ENCODE measurements at places on chromosomes 4 and X.

DNA sequence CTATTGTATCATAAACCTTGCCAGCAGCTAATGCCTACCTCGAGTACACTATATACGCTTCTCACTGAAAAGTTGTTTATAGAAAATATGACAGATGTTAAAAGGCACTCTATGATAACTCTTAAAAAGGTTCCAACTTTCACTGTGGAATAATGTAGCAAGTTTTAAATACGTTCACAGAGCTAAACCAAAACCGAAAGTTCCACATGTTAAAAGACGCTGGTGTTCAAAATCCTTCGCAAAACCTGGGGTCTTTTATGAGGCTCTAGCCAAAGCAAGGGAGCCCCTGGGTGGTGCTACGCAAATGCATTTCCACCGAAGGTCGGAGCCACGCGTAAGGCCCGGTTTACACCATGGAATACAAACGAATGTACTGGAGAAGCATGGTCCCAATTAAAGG is 103.7 kb upstream of the TENM3 start:
- no peak for DNase-seq

- peak; percentile 25 for DNase-seq
Measured at GRCh38 chr4:183798301-183799253, 106.5 kb upstream of the STOX2 start.

DNA sequence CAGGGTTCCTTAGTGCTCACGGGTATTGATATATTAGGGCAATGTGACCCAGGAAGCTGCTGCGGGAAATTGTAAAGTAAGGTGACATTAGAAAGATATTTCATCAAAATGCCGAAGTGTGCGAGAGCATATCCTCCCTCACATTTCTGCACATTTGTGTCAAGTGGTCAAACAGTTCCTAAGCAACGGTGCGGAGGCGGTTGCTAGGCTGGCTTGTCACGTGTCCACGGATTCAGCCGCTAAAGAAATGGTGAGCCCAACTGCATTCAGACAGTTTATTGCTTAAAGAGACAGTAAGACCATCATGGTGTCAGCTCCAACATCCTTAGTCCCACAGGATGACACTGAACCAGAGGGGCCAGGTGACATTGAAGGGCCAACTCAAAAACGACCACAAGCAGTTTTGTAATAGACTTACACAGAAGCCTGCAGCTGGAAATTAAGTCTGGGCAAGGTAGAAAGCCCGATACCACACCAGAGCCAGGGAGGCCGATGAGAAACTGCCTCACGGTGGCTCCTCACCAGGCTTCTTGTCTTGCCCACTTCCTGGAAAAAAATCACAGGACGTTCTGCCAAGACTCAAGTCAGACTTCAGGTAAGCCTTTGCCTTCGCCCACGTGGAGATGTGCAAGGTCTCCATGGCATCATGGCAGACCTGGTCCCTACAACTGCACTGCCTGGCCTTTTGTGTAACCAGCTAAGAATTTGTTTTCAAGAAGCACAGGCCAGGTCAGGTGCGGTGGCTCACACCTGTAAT is 50.4 kb downstream of the USP11 start:
- DNase-seq: no peak

- DNase-seq: peak; percentile 76
Measured at GRCh38 chrX:22526339-22526738, 253.6 kb downstream of the CBLL2 start.

GRCh38 chr4:21819086-21819485 is 129.5 kb downstream of the KCNIP4 start:
- no peak for DNase-seq

DNA sequence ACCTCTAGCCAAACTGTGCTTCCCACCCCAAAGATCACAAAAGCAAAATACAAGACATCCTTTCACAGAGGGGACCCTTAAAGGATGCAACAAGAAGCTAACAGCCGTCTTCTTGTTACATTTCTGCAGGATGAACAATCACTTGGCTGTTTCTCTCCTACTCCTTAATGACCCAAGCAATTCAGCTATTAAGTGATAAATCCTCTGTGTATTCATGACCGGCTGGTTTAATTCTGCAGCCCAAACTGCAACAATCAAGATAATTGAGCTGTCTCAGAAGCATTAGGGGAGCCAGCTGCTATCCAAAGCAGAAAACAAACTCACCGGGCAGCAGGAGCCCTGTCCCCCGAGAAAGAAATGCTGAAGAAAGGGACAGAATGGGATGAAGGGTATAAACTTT is 85.9 kb upstream of the ACSL4 start:
- no peak for DNase-seq

DNA sequence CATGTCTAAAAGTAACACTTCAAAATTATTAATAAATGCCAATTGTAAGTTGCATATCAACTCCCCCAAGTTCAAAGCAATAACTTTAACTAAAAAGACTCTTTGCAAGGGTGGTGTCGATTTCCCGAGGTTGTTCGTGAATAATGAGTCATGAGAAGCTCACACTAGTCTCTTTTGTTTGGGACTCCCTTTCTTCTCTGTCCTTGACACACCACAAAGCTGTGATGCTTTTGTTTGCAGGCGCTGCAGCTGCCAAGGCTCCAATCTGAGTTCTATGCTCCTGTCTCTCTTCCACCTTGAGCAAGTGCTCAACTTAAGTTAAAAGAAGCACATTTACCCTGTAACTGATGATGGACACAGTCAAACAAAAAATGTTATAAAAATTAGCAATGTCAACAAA is 65.9 kb downstream of the FAT1 start:
- DNase-seq: peak; percentile 34

DNA sequence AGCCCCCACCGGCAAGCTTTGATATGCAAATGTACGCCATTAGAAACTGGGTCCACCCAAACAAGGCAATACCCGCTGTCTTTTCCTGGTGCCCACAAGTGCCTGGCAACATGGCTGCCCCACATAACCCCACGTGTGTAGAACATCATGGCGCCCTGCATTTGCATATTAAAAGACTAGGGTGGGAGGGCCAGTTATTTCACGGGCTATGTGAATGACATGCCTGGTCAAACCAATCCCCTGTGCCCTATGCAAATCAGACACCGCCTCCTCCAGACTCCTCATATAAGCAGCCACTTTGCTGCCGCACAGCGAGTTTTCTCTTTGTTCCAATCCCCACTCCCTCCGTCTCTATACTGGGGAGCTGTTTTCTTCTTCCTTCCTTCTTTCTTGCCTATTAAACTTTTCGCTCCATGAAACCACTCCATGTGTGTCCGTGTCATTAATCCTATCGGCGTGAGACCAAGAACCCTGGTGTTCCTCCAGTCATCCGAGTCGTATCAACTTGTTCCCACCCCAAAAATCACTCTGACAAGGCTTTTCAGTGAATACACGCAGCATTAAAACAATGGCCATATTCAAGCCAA is 112.6 kb upstream of the SORBS2 start:
- no peak for DNase-seq

DNA sequence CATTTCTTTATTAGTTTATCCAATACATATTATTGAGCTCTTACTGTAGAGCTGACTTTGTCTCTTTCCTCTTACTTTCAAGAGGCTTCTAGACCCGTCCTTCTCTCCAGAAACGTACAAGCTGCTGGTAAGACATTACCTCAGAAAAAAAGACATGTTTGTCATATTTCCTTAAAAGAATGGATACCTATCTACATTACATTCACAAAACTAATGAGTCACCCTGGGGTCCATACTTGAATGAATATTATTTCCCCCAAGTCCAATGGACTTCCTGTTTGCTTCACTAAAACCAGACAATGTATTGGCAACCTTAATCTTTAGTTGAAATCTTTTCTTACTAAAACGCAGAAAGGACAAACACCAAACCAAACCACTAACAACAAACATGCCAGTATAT is 176.5 kb upstream of the CLNK start:
- DNase-seq: no peak

DNA sequence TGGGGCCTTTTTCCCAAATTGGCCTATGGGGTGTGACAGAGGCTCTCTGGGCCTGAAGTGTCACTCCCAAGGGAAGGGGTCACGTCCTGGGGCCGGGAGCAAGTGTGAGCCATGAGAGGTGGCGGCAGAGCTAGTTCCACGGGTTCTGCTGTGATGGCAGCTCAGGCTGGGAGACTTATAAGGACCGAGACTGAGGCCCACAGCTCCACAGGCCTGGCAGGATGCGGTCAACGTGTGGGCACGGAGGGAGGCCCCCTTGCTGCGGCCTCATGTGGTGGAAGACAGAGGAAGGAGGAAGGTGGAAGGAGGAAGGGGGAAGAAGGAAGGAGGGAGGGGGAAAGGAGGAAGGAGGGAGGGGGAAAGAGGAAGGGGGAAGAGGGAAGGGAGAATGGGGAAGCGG is 7.2 kb upstream of the CPLX1 start:
- no peak for DNase-seq

GRCh38 chr4:83851261-83852084 is 315.6 kb downstream of the GPAT3 start:
- DNase-seq: peak; percentile 38

DNA sequence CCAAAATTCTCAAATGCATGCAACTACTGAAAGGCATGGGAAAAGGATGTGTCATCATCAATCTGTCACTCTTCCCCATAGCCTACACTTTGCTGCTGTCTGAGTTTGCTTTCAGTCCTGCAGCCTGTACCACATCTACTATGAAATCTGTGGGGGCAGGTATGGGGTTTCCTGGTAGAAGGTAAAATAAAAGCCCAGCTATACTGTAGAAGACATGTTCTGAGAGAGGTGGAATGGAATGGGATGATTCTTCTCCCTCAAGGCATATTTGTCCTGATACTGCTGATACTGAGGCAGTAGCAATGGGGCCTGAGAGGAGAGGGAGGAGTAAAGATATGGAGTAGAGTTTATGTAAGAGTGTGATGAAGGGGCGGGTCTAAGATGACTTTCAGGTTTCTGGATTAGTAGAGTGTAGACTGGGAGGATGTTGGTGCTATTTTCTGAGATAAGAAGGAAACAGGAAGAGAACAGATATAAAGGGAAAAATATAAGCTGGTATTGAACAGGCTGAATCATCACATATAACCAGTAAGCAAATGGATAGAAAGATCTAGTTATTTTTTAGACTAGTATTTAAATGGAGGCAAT is 38.7 kb upstream of the GYPA start:
- no peak for DNase-seq

GRCh38 chrX:68697036-68697435 is 49.6 kb downstream of the STARD8 start:
- no peak for DNase-seq

GRCh38 chrX:150148749-150149672 is 210.7 kb upstream of the EOLA2 start:
- peak; percentile 8 for DNase-seq

DNA sequence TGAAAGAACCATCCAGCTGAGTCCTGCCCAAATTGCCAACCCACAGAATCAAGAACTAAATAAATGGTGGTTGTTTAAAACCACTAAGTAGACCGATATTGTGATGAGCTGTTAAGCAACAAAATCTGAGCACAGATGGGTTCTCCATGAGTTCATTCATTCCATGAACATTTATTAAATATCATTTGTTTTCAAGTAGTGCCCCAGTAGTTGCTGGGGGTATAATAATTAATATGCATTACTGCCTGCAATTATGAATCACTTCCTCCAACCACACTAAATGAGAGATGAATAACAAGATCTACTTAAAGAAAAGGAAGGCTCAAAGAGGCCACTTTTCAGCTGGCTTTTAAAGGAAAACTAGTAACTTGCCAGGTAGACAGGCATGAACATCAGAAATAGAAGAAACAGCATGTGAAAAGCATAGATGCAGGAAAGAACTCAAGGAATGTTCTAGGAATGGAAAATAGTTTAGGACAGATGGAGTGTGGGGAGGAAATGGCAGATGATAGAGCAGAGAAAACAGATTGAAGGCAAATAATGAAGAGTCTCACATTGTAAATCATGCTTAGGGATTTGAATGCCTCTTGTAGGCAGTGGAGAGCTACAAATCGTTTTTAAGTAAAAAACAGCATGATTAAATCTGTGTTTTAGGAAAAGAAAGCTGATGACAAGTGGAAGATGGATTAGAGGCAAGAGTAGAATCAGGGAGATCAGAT is 641.7 kb upstream of the DIPK2B start:
- DNase-seq: no peak

DNA sequence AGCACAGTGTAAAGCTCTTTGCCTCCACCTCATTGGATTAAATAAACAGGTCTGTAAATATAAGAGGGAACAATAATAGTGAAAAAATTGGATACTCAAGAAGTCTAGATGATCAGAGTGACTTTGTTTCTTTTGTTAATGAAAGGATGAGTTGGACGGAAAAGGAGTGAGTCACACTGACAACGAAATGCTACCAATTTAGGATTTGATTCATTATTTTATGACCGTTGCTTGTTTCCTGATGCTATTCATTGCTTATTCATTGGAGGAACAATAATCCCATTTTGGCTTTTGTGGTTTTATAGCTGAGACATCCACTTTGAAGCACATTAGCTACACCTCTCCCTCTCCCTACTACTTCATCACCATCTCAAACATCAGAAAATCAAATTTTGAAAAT is 74.4 kb upstream of the DYNLT3 start:
- DNase-seq: peak; percentile 14

DNA sequence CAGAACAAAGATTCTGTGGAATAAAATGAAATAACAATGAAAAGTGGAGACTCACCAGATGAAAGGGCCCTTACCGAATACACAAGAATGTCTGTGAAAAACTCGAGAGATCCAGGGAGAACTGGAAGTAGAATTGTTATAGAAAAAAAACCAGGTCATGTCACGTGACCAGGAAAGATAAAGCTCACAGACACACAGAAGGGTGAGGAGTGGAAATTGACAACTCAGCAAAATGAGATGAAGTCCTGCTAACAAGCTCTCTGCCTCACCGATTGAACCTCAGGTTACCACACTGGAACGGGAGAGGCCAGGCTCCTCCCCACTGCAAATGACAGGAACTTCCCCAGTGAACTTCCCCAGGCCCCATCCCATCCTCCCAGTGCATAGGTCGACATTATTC is 1618.0 kb upstream of the PCDH10 start:
- DNase-seq: no peak

DNA sequence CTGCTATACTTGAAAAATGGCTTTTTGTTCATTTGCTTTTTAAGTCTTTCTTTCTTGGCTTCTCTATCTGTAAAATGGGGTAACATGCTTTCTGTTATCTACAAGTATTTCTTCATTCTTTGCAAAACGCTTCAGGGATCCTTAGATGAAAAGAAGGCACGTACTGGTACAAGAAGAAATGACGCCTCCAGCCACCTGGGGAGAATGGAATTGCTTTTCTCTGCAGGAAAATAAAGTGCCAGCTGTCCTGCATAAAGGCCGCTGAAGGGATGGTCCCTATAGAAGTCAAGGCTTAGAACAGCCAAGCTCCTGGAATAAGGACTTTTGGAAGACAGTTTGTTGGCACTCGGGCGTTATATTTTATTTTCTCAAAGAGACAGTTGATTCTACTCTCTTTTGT is 210.8 kb upstream of the RASGEF1B start:
- DNase-seq: no peak

GRCh38 chr4:141275834-141276233 is 55.1 kb downstream of the ZNF330 start:
- peak; percentile 17 for DNase-seq

- DNase-seq: no peak
Measured at GRCh38 chrX:133633950-133634349, 218.7 kb upstream of the GPC4 start.
